ENCODE measurements at places on chromosomes 4 and X.

- no peak for DNase-seq
These were observed 1511.1 kb downstream of the TECRL start for GRCh38 chr4:62898115-62898514.

DNA sequence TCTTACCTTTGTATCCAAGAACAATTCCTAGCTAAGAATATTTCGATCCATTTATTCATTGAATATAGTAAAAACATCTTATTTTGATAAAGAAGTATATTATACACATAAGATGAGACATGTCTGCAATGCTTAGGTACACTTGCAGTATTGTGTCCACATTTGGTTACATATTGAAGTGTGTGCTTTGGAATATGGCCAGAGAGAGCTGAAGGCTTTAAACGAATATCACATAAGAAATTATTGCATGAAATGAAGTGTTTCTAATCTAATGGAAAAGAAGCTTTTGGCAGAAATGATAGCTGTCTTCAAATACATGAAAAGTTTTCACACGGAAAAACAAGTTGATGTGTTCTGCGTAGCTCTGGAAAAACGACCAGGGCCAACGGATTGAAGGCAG lies 516.1 kb upstream of the ZFP42 start:
- no peak for DNase-seq

DNA sequence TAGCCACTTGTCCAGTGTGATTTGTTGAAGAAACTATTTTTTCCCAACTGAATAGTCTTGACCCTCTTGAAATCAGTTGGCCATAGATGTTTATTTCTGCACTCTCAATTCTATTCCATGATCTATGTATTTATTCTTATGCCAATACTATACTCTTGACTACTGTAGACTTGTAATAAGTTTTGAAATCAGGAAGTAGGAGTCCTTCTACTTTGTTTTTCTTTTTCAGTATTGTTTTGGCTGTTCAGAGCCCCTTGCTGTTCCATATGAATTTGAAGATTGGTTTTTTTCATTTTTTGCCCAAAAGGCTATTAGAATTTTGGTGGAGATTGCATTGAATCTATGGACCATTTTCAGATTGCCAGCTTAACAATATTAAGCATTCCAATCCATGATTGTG lies 10.2 kb downstream of the SAP30 start:
- DNase-seq: no peak

- DNase-seq: no peak
These were observed 17.0 kb upstream of the GABRA4 start for GRCh38 chr4:47010347-47010911.

DNA sequence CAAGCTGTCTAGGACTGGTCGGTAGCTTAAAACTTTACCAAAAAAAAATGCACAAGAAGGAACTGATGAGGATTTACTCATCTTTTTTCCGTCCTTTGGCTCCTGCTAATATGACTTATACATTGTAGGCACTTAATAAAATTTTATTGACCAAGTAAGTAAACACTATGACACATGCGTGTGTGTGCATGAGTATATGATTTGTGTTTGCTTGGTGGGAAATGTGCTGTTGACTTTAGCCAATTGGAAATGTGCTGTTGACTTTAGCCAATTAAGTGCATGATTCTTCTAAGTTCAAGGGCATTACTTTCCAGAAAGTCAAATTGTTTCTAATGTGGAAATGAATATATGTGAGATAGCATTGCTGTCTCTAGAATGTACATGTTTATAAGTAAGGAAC lies 78.3 kb downstream of the FIP1L1 start:
- DNase-seq: no peak

DNA sequence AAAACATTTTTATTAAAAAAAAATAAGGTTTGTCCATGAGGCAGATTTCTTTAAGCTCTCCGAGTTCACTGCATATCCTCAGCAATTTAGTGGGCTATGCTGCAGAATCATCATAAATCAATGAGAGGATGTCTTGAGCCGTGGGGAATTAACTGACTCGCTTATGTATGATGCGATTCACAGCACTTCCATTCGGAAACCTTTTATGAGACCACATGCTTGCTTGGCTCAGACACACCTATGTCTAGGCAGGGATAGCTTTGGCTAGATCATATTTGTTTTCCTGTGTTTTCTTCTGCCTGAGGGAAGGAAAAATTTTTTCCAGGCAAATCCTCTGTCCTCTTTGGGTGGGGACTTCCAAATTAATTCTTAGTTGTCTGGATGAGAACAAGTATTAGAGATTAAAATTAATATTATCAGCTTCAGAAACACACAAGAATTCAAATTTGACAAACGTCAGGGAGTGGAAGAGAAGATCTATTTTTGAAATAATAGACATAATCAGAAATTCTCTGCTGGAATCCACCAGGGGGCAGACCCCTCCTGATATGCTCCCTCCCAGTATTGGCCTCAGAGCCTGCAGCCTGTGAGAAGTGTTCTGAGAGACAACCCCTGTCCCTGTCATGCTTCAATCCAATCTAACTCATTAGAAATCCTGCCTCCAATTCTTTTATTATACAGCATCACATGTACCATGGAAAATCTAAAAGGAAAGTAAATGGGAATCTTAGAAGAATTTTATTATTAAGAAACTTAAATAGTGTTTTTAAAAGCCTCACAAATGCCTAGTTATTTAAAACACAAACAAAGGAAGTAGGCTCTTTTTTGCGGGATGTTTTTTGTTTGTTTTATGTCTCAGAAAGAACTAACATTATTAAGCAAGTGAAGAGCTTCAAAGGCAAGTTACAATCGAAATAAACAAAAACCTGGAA lies 345.1 kb upstream of the TACR3 start:
- peak; percentile 19 for DNase-seq

- no peak for DNase-seq
These were observed 132.0 kb upstream of the RPS6KA6 start for GRCh38 chrX:84320023-84320422.

- DNase-seq: no peak
These were observed 88.2 kb upstream of the CAMK2D start for GRCh38 chr4:113849771-113850170.

DNA sequence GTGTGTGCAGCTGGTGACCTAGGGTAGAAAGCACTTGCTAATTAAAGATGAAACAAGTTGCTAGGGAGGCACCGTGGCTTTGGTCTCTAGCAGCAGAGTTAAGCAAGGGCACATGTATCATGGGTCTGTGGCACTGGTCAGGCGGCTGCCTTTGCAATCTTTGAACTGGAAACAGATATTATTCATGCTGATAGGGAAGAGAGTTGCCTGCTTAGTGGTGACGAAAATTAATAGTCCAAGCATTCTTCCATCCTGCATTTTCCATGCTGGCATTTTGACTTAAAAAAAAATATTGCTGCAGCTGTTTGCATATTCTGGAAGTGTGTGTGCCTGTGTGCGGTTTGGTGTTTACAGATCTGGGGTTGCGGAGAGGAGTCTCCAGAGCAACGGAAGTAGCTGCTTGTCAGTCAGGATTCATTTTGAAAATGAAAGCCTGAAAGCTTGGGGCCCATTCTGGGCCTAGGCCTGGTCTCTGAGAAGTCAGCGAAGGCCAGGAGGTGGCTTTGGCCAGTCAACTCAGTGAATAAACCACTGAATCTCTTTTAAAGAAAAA lies 2.3 kb upstream of the SOWAHD start:
- no peak for DNase-seq

- no peak for DNase-seq
These were observed 96.7 kb upstream of the FTHL17 start for GRCh38 chrX:31168551-31168950.

GRCh38 chr4:85717847-85718246 lies 242.9 kb downstream of the ARHGAP24 start:
- DNase-seq: no peak

- DNase-seq: no peak
These were observed 851.9 kb upstream of the FRG1 start for GRCh38 chr4:189088780-189089179.

DNA sequence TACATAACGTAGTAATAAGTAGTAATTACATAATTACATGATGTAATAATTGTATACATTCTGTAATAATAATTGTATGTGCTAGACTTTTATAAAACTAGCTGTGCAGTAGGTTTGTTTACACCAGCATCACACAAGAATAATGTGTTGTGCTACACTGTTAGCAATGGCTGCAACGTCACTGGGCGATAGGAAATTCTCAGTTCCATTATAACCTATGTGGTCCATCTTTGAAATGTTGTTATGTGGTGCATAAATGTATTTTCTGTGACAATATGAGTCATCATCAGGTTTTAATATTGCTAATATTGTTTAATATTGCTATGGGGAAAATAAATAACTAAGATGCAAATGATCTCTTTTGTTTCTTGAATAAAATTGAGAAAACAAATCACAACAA lies 46.0 kb upstream of the ATP8A1 start:
- DNase-seq: no peak

DNA sequence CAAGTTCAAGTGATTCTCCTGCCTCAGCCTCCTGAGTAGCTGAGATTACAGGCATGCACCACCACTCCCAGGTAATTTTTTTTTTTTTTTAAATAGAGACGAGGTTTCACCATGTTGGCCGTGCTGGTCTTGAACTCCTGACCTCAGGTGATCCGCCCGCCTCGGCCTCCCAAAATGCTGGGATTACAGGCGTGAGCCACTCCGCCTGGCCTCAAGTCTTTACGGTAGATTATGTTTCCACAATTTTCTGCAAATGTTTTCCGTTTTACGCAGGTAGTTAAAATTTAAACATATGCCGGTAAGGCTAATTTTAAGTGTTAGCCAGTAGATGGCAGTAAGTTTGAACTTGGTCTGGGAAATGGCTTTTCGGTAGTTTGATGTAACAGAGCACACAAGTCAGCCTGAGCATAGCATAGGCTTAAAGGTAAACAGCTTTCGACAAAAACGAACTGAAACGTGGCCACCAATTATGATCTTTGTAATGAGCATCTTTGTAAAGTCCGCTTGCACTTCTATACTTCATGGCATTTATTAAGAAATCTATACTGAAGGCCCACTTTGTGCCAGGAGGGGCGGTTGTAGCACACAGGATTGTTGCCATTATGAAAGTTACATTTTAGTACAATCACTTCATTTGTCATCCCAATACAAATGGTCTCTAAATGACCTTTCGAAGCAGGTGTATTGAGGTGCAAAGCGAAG lies 31.1 kb downstream of the CCKAR start:
- no peak for DNase-seq

DNA sequence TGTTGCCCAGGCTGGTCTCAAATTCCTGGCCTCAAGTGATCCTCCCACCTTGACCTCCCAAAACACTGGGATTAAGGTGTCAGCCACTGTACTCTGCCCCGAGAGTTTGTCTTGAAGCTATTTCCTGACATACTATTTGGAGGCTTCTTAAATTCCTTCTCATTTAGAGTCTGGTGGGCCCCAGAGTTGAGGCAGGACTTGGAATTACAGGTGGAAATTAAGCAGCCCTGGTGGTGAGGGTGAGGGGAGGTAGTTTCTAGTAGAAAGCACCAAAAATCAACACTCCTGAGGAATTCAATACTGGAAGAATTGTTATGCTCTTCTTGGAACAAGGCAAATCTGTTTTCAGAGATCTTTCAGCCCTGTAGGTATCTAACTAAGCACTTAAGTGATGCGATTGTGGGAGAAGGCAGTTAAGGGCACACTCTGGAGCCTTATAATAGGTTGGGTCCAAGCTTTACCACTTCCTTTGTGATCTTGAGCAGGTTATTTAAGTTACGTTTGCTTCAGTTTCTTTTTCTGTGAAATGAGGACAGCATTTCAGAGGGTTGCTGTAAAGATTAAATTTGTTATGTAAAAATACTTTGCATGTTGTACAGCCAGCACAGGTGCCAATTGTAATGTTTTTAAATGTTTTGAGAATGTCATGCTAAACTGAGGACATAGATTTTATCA lies 200.7 kb downstream of the SOWAHB start:
- no peak for DNase-seq

GRCh38 chrX:13433298-13433605 lies 113.4 kb upstream of the ATXN3L start:
- DNase-seq: no peak

- DNase-seq: no peak
These were observed 22.4 kb downstream of the SH3TC1 start for GRCh38 chr4:8221476-8221875.

- DNase-seq: no peak
These were observed 814 bp upstream of the MMAA start for GRCh38 chr4:145618210-145618931.

DNA sequence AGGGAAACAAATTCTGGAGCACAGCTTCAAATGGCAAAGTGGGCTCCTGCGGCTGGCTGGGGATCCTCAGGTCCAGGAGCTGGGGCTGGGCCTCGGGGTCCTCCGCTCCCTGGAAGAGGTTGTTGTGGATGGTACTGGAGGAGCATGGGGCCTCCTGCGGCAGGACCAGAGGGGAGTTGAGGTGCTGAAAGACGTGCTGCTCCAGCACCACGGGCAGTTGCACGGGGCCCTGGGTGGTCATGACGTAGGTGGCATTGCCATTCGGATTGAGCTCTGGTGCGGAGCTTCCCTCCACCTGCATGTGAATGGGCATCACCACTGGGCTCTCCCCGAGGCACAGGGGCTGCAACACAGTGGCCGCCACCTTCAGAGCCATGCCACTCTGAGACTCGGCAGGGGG lies 59.7 kb downstream of the RAI2 start:
- no peak for DNase-seq

DNA sequence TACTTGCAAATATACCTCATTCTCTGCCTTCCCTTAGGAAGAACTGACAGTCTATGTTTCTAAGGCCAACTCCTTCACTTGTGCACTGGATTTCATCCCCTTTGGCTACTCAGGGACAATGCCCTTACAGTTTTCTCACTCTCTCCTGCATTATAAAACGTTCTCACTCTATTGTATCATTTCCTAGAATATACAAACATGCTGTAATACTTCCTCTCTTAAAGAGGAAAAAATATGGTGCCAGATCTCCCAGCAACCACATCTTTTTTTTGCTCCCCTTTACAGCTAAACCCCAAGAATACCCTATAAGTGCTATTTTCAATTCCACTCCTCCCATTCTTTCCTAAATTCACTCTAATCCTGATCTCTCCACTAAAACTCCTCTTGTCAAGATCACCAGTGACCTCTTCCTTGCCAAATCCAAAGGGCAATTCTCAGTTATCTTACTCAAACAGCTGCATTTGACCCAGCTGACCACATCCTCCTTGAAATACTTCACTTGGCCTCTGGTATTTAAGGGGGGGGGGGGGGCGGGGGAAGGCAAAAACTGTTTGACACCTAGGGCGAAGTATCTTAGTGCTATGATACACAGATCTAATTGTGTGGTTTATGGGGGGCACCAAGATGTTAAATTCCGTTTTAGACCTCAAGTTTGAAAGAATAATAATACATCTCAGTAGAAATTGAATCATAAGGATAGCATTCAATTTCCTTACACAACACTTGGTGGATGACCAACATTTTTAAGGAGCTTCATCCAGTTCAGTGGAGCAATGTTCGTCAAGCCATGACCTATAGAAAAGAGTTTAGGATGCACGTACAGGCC lies 1.6 kb downstream of the RCHY1 start:
- DNase-seq: no peak

- no peak for DNase-seq
These were observed 157.5 kb upstream of the SPIN4 start for GRCh38 chrX:63508668-63509067.

DNA sequence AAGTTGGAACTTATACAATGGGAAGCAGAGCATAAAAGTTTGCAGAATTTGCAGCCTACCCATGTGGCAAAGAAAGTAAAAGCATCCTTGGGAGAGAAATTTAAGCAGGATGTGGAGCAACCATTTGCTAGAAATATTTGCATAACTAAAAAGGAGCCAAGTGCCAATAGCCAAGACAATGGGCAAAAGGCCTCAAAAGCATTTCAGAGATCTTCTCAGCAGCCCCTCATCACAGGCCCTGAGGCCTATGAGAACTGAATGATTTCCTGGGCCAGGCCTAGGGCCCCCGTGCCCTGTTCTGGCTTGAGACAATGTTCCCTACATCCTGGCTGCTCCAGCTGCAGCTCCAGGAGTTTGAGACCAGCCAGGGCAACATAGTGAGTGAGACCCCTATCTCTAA lies 25.3 kb upstream of the RAB28 start:
- DNase-seq: no peak

GRCh38 chr4:159722052-159722451 lies 619.2 kb downstream of the RAPGEF2 start:
- no peak for DNase-seq

Measured in hypothalamus (tissue), 51 donors.